ENCODE measurements at places on chromosomes 7 and 10.

DNA sequence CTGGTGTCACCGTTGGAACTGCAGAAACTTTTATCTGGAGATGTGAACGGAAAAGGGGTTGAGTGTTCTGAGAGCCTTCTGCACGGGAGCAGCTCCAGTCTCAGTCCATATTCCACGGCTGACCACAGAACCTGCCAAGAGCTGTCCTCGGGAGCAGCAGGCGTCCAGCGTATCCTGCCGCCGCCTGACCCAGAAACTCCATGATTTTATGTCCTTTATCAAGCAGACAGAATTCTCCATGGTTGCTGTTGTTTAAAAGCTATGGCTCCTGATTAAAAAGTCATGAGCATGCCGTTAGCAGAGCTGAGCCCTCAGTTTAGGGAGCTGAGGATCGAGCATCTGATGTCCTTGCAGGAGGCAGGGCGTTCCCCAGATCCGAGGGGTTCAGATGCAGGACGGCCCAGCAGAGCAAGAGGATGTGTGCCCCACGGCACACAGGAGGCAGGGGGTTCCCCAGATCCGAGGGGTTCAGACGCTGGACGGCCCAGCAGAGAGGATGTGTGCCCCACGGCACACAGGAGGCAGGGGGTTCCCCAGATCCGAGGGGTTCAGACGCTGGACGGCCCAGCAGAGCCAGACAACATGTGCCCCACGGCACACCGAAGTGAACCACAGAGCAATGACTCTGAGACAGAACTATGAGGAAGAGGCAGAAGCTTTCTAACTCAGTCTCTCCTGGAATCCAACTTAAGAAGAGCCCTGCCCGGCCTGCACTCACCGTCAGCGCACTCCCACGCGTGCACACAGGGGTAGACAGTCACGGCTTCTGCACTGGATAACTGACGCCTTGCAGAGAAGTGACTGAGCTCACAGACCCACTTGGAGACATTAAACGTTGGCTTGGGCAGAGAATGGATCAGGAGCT lies 96.4 kb downstream of the WDR37 start:
- DNase-seq, result no peak

- no peak for DNase-seq
Observed at GRCh38 chr10:45456233-45456632, 82.2 kb downstream of the ALOX5 start.

GRCh38 chr7:157495594-157495993 lies 158.8 kb downstream of the DNAJB6 start:
- DNase-seq, result no peak

GRCh38 chr10:75477680-75478079 lies 46.3 kb downstream of the LRMDA start:
- no peak for DNase-seq

DNA sequence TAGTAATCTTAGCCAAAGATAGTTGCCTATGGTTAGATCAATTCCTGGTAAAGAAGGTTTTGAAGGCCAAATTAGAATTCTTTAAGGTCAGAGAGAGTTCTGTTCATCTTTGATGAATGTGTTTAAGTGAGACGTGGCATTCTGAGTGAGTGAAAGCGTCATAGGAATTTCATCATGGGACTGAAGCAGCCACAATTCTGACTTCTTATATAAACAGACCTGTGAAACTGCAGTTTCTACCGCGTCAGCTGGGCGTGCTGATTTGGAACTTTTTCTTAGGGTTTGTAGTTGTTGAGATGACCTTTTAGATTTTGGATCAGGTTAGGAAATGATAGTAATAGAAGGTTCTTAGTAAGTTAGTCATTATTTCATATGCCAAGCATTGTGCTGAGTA lies 103.8 kb downstream of the CNNM2 start:
- DNase-seq, result peak; percentile 51

DNA sequence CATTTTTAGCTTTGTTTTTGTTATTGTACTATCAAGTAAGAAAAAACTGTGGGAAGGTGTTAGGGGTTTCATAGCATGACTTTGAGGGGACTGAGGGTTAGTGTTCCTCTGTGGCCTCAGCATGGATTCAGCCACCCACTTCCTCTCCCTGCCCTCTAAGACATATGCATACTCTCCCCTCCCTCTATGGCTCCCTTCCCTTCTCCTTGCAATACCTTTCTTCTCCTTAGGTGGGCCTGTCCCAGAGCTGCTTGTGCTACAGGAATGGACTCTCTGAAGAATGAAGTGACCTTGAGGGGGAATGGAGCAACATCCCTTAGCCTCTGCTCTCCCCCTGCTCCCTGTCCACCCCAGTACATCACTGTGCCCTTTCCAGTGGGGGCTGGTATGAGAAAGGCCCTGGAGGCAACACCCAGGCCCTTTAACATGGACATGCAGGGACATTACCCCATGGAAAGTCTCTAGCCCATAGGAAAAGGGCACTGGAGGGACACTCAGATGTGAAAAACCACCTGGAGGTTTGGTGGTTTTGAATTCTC lies 22.4 kb downstream of the CDH23 start:
- DNase-seq, result no peak

GRCh38 chr10:102927311-102928010 lies 9.4 kb downstream of the CNNM2 start:
- no peak for DNase-seq

GRCh38 chr10:68153473-68154210 lies 44.4 kb downstream of the MYPN start:
- peak; percentile 98 for DNase-seq

DNA sequence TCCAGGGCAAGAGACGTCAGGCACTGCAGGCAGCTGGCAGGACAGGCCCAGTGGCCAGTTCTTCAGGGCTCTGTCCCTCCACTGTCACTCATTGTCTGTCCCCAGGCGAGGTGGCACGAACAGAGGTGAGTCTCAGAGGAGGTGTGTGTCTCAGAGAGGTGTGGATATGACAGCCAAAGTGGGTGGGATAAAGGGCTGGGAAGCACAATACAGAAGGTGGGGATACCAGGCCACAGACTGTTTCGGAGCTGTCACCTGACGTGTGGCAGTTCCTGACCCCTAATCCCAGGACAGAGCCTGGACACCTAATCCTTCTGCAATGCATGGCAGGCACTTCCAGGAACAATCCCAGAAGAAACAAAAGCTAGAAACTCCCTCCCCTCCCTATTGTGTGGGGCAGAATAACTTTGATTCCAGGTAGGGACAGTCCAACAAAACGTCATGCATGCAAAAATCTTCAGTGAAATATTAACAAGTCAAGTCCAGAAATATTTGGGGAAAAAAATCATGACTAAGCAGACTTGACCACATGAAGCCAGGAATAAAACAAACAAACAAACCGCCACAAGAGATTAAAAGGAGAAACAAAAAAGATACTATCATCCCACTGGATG lies 11.6 kb downstream of the KLRG2 start:
- DNase-seq, result no peak

DNA sequence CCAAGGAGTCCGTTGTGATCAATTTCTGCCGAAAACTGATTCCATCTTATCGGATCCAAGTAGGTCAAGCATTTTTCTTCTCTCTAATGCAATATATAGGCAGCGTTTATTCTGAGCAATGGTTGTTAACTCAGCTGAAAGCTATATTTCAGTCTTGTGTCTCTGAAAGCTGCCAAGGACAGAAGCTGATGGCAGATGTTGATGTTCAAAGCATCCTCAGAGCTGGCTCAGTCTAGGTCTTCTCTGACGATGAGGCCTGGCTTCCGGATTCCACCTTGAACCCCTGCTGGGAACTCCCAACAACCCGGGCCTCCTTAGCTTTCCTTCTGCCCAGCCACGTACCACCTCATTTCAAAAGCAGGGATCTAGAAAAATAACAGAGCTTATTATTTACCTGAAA lies 863.6 kb downstream of the NRG3 start:
- no peak for DNase-seq

GRCh38 chr10:122140461-122140902 lies 130.6 kb upstream of the BTBD16 start:
- peak; percentile 87 for DNase-seq

- DNase-seq, result no peak
Observed at GRCh38 chr10:96683710-96684109, 36.6 kb downstream of the PIK3AP1 start.

DNA sequence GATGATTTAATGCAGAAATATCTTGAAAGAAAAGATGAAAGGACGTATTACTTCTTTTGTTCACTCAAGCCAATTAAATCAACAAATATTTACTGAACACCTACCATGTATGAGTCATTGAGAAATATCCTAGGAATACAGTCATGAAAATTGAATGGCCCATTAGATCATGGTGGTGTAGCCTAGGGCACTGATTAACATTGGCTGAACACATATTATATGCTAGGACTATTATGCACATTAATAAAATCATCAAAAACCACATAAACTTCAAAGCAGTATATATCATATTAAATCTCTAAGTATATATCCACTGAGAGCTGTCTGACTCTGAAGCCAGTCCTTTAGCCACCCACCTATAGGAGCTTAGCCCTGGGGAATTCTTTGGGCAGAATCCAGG lies 41.8 kb downstream of the FAM204A start:
- DNase-seq, result no peak

GRCh38 chr7:29007127-29007526 lies 49.0 kb upstream of the TRIL start:
- DNase-seq, result no peak

DNA sequence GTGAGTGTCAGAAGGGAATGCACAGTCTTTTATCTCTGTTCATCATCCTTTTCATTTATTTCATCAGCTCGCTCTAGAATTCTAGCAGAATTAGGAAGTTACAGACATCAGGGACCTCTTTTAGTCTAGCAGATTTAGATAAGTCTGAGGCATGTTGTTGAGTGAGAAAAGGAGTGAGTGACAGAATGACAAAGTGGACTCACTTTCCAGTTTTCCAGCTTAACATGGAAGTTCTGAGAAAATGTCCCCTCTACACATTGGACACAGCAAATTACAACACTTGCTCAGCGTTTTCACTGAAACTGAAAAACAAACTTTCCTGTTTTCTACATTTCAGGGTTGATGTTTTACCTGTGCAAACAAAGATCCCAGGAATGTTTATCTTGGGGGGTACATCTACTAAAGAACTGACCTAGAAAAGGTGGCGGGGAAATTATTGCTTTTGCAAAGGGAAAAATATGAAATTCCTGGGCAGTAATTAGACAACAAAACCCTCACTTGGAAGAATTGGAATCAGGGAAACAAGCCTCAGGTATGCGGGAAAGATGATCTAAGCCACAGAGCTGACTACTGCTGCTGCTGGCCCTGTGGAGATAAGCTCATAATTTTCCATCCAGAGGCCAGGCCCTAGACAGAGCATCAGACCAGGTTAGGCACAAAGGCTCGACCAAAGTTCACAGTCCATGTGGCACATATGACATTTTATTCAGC lies 14.6 kb upstream of the CYP3A5 start:
- DNase-seq, result no peak

GRCh38 chr7:134731616-134732015 lies 47.8 kb upstream of the CALD1 start:
- DNase-seq, result no peak

- no peak for DNase-seq
Observed at GRCh38 chr7:18529239-18529638, 33.7 kb downstream of the HDAC9 start.

DNA sequence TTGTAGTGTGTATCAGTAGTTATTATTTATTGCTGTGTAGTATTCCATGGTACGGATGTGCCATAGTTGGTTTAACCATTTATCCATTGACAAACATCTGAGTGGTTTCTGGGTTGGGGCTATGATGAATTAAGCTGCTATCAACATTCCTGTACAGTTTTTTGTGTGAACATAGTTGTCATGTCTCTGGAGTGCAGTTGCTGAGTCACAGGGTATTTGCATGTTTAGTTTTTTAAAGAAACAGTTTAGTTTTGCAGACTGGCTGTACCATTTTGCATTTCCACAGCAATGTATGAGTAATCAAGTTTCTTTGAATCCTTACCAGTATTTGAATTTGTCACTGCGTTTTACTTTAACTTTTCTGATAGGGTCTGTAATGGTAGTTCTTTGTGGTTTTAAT lies 516.7 kb upstream of the CELF2 start:
- DNase-seq, result peak; percentile 36

DNA sequence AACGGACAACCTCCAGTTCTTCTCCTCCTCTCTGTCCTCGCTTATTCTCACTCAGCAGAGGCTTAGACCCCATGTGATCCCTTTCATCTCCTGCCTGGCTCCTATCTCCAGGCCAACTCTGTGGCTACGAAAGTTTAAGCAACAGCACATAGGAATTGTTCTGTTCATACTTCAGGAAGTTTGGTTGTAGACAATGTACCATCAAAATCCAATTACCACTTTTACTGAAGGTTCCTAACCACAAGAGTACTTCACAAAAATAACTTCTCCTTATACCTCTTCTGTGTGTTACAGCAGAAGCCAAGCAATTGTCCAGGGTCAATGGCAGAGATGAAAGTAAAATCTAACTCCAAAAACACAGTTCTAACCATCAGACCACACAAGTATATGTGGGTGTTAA lies 80.0 kb downstream of the SLC25A13 start:
- DNase-seq, result no peak

DNA sequence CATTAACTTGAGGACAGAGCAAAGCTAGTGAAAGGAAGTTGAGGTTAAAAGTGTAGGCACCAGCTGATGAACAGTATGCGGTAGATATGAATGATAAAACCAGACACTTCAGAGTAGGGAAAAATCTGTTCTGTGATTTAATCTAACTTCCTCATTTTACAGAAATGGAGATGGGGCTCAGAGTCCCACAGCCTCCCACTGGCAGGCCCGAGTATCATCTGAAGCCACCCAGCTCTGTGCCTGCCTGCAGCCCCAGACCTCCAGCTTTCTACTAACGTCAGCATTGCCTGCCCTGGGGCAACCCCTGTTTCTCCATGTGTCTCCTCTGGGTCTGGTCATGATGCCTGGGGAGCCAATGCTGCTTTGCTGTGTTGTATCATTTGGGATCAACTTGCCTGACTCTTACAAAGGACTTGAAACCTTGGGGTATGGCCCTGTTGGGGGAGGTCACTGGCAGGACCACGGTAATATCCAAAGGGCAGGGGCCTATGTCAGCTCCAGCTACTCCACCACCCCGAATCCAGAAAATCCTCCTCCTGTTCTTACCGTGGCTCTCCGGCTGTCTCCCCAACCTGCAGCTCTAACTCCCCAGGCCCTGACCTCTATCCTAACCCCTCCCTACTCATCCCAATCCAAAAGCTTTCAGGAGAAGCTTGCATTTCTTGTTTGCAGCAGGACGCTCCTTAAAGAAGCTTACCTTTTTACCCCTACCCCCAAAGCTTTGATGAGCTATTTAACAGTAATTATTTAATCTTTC lies 56.2 kb upstream of the NPY start:
- no peak for DNase-seq

GRCh38 chr7:73304071-73304470 lies 4.6 kb downstream of the NSUN5 start:
- DNase-seq, result no peak

DNA sequence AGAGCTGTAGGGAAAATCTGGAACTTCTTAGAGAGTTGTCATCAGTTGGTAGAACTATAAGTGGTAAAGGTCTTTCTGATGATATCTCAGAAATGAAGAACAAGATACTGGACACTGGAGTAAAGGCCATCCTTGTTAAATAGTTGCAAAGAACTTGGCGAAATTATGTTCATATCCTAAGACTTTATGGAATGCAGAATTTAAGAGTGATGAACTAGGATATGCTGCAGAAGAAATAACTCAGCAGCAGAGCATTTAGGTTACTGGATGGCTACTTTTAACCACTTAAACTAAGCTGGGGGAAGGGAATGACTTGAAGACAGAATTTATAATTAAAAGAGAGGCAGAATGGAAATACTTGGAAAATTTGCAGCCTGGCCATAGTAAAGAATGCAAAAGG lies 23.7 kb downstream of the PTEN start:
- DNase-seq, result no peak
